ENCODE measurements at places on chromosomes 12 and 14.

- no peaks in the 10 kb centered on the region for H3K4me1 ChIP-seq
- H3K4me3 ChIP-seq: no peak overlapping the region
- DNase-seq: no peak
Measured at GRCh38 chr14:93643127-93643526, 145.2 kb downstream of the PRIMA1 start.

- peaks cover 4% of the 10 kb centered on the region for H3K4me1 ChIP-seq
- H3K27me3 ChIP-seq: no peaks in the 10 kb centered on the region
- H3K4me3 ChIP-seq: no peak overlapping the region
- no peak for DNase-seq
Measured at GRCh38 chr12:127070515-127071157, 1196.3 kb upstream of the TMEM132C start.

GRCh38 chr12:113230315-113231234, 9.3 kb downstream of the TPCN1 start:
- H3K4me3 ChIP-seq: no peak overlapping the region
- H3K27me3 ChIP-seq: no peaks in the 10 kb centered on the region
- no peak for DNase-seq
- H3K36me3 ChIP-seq: peaks cover 62% of the 10 kb centered on the region
- peaks cover 38% of the 10 kb centered on the region for H3K4me1 ChIP-seq
- peak overlapping the region; percentile 84 for H3K27ac ChIP-seq

GRCh38 chr12:114918535-114919233, 234.7 kb upstream of the TBX3 start:
- no peak for DNase-seq
- H3K27me3 ChIP-seq: peaks cover 3% of the 10 kb centered on the region
- H3K4me1 ChIP-seq: no peaks in the 10 kb centered on the region
- no peak overlapping the region for H3K4me3 ChIP-seq
- H3K27ac ChIP-seq: no peak overlapping the region

DNA sequence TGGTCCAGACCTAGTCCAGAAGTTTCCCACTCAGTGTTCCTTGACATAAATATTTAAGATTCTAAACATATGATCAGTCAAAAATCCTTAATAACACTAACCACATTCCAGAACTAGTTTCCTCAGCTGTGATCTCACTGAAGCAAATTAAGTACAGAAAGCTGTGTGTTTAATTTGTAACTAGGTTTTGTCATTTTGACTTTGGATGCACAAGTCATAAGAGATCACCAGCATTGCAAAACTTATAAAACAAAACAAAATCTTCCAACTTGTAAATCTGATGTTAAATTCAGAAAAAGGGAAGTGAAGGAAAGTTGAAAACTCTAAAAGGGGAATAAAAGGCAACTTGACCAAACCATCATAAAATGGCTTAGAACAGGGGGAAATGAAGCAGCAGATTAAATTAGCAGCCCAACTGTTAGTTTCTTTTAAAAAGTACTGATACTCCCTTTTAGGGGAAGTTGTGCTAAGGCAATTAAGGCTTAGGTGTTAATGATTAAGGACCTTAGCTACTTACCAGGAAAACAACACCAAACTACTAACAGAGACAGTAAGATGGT, 56.6 kb downstream of the SH2B3 start:
- DNase-seq: no peak
- H3K36me3 ChIP-seq: peaks cover 71% of the 10 kb centered on the region
- no peak overlapping the region for H3K4me3 ChIP-seq
- H3K4me1 ChIP-seq: no peaks in the 10 kb centered on the region
- no peaks in the 10 kb centered on the region for H3K27me3 ChIP-seq

DNA sequence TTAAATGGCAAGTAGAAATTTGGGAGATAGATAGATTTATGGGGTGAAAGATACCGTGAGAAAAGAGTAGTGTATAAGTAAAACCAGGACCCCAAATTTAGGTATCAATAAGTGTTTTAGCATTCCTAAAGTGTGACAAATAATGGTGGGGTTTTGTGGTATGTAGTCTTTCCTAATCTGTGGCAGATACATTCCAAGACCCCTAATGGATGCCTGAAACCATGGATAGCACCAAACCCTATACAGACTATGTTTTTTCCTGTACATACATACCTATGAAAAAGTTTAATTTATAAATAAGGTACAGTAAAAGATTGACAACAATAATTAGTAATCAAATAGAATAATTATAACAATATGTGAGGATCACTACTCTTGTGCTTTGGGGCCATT, 14.4 kb upstream of the TCP11L2 start:
- H3K27ac ChIP-seq: no peak overlapping the region
- H3K4me1 ChIP-seq: peaks cover 16% of the 10 kb centered on the region
- no peak overlapping the region for H3K4me3 ChIP-seq
- no peaks in the 10 kb centered on the region for H3K36me3 ChIP-seq

- no peak for DNase-seq
- no peaks in the 10 kb centered on the region for H3K27me3 ChIP-seq
- H3K27ac ChIP-seq: no peak overlapping the region
- no peak overlapping the region for H3K4me3 ChIP-seq
- peaks cover 6% of the 10 kb centered on the region for H3K4me1 ChIP-seq
Measured at GRCh38 chr12:123099560-123100192, 51.2 kb downstream of the PITPNM2 start.

GRCh38 chr12:131720921-131721320, 10.0 kb downstream of the SFSWAP start:
- H3K36me3 ChIP-seq: peaks cover 96% of the 10 kb centered on the region
- H3K27ac ChIP-seq: no peak overlapping the region
- H3K4me1 ChIP-seq: peaks cover 4% of the 10 kb centered on the region
- H3K27me3 ChIP-seq: no peaks in the 10 kb centered on the region
- no peak overlapping the region for H3K4me3 ChIP-seq

DNA sequence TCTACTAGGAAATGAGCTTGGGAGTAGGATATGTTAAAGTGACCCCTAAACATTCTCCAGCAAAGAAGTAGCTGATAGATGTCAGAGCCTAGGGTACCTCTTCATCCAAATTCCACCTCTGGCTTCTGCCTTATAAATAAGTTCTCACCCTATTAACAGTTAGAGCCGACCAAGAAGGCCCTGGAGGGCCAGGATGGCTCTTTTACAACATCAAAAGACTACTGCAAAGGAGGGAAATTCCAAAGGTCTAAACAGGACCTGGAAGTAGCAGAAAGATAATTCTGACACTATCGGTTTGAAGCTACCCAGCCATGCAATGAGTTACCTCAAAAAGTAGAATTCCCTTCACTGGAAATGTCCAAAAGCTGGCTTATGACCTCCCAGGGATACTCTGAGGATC, 90.0 kb downstream of the PPM1H start:
- DNase-seq: no peak
- H3K27ac ChIP-seq: no peak overlapping the region
- H3K27me3 ChIP-seq: no peaks in the 10 kb centered on the region
- H3K4me3 ChIP-seq: no peak overlapping the region
- H3K4me1 ChIP-seq: no peaks in the 10 kb centered on the region

- no peak overlapping the region for H3K27ac ChIP-seq
- no peak overlapping the region for H3K4me3 ChIP-seq
- peaks cover 47% of the 10 kb centered on the region for H3K36me3 ChIP-seq
- no peaks in the 10 kb centered on the region for H3K27me3 ChIP-seq
- DNase-seq: no peak
Measured at GRCh38 chr12:112466011-112466422, 47.3 kb downstream of the PTPN11 start.

DNA sequence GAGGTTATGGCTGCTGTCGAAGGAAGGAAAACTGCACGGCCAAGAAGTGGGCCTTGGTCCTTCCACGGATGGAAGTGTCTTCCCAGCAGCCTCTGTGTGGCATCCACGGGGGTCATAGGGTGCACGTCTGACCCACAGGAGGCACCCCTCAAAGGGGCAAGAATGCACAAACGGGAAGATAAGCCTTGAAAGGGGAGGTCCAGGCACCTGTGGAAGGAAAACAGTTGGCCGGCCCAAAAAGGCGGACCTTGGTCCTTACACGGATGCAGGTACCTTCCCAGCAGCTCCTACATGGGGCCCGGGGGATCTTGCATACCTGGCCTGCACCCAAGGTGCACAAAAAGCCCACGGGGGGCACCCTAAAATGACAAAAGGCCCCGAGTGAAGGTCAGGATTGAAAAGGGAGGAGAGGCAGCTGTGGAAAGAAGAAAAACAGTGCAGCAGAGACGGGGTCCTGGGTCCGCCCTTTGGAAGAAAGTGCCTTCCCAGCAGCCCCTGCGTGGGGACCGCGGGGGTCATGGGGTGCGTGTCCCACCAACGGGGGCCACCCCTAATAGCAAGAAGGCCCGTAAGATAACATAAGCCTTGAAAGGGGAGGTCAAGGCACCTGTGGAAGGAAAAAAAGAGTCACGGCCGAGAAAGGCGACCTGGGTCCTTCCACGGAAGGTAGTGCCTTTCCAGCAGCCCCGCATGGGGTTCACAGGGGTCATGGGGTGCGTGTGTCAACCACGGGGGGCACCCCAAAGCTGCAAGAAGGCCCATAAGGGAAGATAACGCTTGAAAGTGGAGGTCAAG, 276.1 kb downstream of the ALG10 start:
- H3K36me3 ChIP-seq: no peaks in the 10 kb centered on the region
- H3K27ac ChIP-seq: no peak overlapping the region
- no peak for DNase-seq
- no peak overlapping the region for H3K4me3 ChIP-seq

DNA sequence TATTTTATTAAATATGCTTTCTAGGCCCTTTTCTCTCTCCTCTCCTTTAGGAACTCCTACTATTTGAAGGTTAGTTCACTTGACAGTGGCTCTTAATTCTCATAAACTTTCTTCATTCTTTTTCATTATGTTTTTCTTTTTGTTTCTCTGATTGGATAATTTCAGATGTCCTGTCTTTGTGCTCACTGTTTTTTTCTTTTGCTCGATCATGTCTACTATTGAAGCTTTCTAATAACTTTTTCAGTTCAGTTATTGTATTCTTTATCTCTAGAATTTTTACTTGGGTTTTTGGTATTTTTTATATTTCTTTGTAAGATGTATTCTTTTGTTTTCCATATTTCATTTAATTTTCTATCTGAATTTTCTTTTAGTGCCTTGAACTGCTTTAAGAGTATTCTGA, 215.0 kb downstream of the PLCZ1 start:
- DNase-seq: no peak
- H3K27me3 ChIP-seq: no peaks in the 10 kb centered on the region
- H3K4me3 ChIP-seq: no peak overlapping the region
- H3K4me1 ChIP-seq: no peaks in the 10 kb centered on the region
- no peaks in the 10 kb centered on the region for H3K36me3 ChIP-seq

- peaks cover 11% of the 10 kb centered on the region for H3K36me3 ChIP-seq
- H3K27ac ChIP-seq: no peak overlapping the region
- H3K27me3 ChIP-seq: no peaks in the 10 kb centered on the region
- DNase-seq: no peak
- no peak overlapping the region for H3K4me3 ChIP-seq
Measured at GRCh38 chr12:95304673-95305198, 87.1 kb downstream of the VEZT start.

DNA sequence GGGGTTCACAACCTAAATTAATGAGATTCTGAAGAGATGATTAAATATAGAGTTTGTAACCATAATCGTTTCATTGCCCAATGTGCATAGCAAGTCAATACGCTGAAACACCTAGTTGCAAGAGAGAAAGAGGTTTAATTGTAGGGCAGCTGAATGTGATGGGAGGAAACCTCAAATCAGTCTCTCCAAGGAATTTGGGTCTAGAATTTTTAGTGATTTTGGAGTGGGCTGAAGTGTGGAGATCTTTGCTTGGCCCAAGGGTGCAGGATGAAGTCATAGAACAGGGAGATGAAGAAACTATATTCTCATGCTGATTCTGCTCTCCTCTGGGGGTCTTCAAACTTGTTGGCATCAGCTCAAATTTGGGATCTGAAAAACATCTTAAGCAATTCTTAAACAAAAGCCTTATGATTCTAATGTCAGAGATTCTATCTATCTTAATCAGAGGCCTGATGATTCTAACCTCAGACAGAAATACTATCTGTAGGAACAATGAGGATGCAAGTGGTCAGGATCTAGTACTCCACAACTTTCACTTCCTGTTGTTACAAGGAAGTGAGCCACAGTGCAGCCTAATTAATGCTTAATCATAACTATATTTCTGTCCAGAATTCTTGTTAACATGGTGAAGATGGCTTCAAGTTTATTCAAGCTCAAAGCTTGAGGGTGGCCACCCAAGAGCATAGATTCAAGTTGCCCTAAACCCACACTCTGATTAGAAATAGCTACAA, 80.2 kb upstream of the FUT8 start:
- no peaks in the 10 kb centered on the region for H3K27me3 ChIP-seq
- H3K4me1 ChIP-seq: no peaks in the 10 kb centered on the region
- no peak for DNase-seq
- H3K27ac ChIP-seq: no peak overlapping the region
- H3K4me3 ChIP-seq: no peak overlapping the region

DNA sequence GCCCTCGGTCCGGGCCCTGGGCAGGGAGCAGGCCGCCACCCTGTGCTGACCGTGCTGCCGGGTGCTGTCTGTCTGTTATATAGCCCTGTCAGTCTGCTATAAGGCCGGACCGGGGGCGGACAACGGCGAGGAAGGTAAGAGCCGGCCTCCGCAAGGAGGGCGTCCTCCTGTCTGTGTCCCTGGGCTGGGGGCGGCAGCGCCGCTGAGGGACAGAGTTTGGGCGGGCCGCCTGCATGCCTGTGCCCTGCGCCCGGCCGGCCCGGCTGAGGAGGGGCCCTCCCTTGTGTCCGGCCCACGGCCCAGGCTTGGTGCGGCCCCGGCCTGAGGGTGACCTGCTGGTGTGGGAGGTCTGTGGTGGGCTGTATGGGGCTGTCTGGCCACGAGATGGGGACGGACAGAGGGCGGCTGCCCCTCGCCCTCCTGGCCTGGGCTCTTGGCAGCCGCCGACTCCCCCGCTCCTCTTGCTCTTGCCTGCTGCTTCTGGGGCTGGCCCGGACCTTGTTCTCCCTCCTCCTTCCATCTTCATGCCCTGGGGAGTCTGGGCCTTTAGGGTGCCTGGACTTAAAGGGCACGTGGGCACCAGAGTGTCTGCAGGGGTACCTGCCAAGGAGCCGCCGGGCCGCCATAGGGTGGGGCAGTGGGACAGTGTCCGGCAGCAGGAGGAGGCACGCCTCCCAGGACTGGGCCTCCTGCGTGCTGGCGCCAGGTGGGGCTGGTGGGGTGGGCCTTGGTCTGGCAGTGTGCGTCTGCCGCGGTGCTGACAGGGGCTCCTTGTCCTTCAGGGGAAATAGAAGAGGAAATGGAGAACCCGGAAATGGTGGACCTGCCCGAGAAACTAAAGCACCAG, 25.1 kb upstream of the CRIP2 start:
- H3K36me3 ChIP-seq: peaks cover 57% of the 10 kb centered on the region
- no peak overlapping the region for H3K4me3 ChIP-seq
- DNase-seq: no peak
- no peaks in the 10 kb centered on the region for H3K4me1 ChIP-seq
- no peak overlapping the region for H3K27ac ChIP-seq

DNA sequence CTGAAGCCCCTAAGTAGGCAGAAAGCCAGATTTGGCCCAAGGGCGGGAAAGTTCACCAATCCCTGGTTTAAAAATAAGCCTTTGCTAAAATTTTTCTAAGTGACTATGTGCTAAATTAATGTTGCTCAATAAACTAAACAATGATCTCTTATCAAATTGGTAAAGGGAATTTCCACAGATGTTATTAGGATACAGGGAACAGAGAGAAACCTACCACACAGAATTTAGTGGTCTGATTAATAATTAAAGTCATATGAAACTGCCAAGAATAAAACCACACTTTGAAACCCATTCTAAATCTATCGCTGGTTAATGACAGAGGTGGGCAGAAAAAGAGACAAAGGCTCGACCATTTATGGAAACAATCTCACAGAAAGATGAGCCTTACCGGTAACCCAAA, 22.0 kb downstream of the ANAPC5 start:
- H3K4me1 ChIP-seq: no peaks in the 10 kb centered on the region
- H3K4me3 ChIP-seq: no peak overlapping the region
- no peaks in the 10 kb centered on the region for H3K27me3 ChIP-seq

All from K562 (cell line).